ENCODE measurements at places on chromosomes 11 and 22.

DNA sequence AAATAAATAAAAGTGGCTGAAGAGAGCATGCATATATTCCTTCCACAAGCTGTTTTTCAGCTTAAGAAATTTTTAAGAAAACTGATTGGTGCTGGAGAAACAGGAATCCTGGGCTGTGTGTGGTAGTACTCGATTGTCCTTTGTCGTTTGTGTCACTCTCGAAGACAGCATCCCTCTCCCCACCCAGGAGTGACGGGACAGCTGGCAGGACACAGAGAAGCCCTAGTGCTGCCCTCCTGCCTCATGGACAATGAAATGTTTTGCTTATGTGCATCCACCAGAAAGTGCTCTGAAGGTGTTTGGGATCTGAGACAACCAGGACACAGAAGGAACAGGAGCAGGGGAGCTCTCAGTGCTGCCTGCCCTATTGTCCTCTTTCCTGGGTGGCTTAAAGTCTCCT is 12.8 kb downstream of the PLAAT4 start:
- no peak for DNase-seq

- no peak for DNase-seq
Measured at GRCh38 chr22:45529105-45529504, 26.4 kb downstream of the FBLN1 start.

GRCh38 chr22:37990301-37990700 is 5.9 kb upstream of the SOX10 start:
- DNase-seq = no peak

DNA sequence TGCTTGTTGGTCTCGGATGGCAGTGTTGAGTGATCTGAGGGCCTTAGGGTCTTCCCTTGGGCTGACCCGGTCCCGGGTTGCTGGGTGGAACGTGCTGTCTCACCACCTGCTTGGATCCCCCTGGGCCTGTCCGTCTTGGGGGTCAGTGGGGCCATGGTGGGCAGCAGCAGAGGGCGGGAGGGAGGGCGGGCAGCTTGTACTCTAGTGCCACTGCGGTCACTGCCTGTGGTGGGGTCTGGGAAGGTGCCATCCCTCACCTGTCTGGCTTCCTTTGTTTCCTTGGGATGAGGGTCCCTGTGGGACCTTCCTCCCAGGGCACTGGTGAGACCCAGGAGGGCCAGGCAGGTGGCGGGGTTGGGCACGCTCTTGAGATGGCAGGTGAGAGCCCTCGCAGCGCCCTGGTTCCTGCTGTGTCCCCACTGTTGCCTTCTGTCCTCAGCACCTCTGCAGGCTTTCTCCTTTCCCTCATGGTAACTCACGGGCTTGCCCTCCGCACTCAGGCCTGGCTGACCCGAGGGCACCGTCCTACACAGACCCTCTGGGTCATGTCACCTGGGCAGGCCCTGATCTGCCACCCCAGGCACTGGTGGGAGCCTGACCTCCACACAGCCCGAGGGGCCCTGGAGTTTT is 34.2 kb downstream of the TBC1D22A start:
- DNase-seq = no peak

- no peak for DNase-seq
Measured at GRCh38 chr11:72026090-72026489, 27.4 kb downstream of the IL18BP start.

- no peak for DNase-seq
Measured at GRCh38 chr11:47464483-47464882, 15.5 kb upstream of the RAPSN start.

DNA sequence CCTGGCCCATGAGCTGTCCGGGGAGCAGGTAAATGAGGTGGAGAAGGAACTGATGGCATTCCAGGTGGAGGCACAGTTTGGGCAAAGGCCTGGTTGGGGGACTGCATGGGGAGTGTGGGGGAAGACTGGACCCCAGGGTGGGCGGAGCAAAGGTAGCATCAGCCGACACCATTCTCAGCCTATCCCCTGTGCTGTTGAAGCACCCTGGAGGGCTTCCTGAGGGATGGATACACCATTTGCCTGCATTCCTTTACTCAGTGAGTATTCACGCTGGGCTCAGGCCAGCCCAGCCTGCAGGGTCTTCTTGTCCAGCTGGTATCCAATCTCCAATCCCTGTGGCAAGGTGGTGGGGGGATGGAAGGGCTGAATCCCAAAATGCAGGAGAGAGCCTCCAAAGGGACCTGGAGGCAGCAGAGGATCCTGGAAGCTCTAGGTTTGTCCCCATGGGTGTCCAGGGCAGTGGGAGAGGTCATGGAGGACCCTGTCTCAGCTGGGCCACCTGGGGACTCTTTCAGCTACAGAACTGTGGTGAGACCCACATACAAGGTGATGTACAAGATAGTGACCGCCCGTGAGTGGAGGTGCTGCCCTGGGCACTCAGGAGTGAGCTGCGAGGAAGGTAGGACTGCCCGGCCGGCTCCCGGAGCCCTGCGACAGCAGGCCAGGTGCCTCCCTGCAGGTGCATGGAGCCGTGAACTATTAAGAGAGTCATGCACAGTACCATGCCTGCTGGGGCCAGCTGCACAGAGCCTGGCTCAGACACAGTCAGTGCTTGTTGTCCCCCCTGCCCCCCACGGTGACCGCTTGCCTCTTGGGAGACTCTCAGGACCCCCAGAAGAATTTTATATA is 9.5 kb downstream of the EMID1 start:
- no peak for DNase-seq

- no peak for DNase-seq
Measured at GRCh38 chr11:126348806-126349582, 6.5 kb upstream of the ST3GAL4 start.

GRCh38 chr11:134363592-134363991 is 31.8 kb downstream of the GLB1L2 start:
- no peak for DNase-seq

DNA sequence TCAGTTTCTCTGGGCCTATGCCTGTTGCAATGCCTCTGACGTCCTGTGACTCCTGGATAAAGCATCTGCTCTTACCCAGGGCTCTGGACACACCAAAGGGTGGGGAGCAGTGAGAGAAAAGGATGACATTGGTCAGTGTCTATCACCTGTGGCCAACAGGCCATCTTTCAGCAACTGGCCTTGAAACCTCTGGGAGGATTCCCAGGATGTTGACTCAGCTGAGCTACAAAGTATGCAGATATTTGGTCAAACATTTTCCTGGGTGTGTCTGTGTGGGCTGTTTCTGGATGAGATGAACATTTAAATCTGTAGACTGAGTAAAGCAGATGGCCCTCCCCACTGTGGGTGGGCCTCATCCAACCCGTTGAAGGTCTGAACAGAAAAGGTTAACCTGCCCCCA is 149.9 kb downstream of the SPATA19 start:
- no peak for DNase-seq

GRCh38 chr11:33723238-33723881 is 12.9 kb downstream of the CD59 start:
- DNase-seq = no peak

DNA sequence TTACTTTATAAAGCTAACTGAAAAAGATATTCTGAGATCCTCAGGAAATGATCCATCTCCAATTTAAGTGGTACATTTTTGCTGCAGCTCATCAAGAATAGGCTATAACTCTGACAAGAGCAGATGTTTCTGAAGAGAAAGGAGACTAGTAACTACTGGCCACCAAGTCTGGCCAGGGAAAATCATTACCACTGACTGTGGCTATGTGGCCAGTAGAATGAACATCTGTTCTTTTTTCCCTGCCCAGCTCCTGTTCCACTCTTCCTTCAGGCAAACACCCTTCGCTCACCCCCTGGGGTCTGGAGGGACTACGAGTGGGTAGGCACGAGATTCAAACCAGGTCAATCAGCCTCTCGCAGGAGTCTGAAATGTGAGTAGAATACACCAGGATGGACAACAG is 23.9 kb downstream of the TMEM123 start:
- DNase-seq = no peak

DNA sequence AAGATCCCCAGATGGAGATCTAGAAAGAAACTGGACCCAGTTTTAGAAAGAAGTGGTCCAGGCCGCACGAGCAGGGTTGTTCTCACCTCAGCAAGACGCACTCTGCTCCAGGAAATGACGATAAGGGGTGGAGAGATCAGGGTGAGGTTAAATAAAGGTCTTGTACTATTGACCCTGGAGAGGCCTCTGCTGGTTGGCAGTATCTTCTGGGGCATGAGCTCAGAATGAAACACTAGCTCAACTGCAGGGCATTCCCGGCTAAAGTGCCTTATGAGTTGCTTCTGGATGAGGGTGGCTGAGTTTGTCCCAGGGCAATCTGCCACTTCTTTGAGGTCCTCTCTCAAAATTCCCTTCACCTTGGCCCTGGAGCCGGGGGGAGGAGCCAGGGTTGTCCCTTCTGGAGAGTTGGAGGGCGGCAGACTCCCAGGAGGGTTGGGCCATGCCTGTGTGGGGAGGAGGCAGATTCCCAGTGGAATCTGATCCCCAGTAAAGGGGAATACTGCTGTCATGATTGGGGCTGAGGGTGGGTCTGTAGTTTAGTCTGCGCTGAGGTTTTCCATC is 10.9 kb downstream of the USP2 start:
- DNase-seq = no peak

GRCh38 chr11:134503596-134503995 is 91.6 kb upstream of the B3GAT1 start:
- DNase-seq = no peak

DNA sequence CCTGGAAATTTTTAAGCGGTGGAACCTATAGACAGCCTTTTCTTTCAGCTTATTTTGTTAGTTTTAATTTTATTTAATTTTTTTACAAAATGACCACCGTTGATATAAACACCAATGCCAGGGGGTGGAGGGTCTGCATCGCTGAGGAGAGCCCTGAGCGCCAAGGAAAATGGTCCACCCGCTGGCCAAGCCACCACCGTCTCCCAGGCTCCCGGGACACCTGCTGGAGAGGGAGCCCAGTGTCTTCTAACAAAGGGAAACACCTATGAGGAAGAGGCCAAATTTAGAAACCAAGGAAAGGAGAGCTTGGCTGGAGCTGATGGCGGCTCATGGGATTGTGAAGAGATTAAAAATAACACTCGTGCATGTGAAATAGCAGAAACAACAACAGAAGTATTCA is 288 bp upstream of the KRTAP5-8 start:
- DNase-seq = no peak

DNA sequence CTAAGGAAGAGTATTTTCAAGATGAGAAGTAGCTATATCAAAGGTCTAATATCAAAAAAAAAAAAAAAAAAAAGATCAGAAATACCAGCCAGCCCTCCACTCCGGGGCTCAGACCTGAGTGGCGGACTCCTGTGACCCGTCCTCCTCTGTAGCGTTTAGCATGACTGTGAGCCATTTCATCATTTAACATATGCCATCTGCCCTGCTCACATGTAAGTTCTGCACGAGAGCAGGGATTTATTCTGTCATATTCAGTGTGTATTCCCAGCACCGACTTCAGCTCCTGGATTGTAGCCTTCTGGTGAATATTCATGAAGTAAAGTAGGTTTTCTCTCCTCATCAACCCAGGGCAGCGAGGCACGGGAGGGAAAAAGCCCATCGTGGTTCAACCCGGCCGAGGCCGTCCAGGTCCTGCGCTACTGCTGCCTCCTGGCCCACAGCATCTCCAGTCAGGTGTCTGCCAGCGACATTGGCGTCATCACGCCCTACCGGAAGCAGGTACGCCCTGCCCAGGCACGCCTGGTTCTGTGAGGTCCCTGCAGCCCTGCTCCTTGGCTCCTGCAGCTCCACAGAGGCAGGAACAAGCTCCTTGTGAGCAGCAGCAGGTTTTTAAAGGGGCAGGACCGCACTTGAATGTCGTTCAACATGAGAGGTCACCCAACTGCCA is 12.7 kb upstream of the PANX2 start:
- DNase-seq = peak; percentile 23

DNA sequence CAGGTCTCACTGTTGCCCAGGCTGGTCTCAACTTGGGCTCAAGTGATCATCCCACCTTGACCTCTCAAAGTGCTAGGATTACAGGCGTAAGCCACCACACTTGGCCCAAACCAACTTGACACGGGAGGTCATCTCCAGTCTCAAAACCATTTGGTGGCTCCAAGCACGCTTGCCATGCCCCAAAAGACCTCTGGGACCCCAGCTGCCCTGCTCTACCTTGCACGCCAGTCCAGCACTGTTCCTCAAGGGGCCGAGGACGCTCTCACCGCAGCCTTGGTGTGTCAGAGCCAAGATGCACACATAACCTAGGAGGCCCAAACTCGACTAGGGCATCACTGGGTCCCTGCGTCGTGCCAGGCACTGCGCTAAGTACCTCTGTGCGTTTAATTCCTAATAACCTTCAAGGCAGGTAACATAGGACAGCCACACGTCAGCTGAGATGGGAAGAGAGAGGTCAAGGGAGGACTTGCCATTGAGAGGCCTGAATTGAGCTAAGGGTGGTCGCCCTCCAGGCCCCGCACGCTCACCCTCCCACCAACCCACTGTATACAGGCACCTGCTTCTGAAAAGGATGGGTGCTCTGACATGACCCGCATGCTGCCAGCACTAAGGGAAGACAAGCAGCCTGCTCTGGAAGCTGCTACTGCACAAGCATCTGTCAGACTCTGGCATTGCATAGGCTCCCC is 4.6 kb upstream of the GAS2L1 start:
- no peak for DNase-seq
